ENCODE measurements at places on chromosomes 12 and 14.
A peak's percentile ranks its signal among the peaks of the same experiment; 100 is the strongest.

- peak; percentile 47 for DNase-seq
Measured at GRCh38 chr12:123905319-123905925, 67.2 kb downstream of the CCDC92 start.

DNA sequence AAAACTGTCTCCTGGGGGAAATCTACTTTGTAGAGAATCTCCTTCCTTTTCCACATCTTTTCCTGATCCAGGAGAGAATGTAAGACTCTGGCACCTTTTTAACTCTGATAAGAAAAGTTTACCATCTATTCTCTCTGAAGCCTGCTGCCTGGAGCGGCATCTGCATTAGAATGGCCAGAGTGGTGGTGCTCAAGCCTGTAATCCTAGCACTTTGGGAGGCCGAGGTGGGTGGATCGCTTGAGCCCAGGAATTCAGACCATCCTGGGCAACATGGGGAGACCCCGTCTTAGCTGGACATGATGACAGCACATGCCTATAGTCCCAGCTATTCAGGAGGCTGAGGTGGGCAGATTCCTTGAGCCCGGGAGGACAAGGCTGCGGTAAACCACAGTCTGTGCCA, 1.4 kb upstream of the CHFR start:
- no peak for DNase-seq

DNA sequence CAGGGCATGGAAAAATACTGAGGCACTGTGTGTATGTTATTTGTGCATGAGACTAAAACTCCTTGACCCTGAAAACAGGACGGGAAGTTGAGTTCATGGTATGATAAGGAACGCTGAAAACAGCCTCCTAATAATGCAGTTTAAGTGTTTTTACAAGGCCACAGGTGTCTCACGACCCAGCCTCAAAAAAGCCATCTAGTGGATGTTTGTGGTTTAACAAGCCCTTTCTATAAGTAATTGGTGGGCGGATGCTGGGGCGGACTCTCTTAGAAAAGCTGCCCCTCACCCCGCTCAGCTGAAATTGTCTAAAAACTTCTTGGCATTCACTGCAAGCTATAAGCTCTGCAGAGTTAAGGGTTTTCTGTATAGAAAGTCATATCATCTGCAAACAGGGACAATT, 184.5 kb downstream of the NUBPL start:
- no peak for DNase-seq

- DNase-seq = no peak
Measured at GRCh38 chr14:71956920-71957563, 24.8 kb downstream of the RGS6 start.

- DNase-seq = no peak
Measured at GRCh38 chr12:40225984-40226602, 1.3 kb downstream of the LRRK2 start.

DNA sequence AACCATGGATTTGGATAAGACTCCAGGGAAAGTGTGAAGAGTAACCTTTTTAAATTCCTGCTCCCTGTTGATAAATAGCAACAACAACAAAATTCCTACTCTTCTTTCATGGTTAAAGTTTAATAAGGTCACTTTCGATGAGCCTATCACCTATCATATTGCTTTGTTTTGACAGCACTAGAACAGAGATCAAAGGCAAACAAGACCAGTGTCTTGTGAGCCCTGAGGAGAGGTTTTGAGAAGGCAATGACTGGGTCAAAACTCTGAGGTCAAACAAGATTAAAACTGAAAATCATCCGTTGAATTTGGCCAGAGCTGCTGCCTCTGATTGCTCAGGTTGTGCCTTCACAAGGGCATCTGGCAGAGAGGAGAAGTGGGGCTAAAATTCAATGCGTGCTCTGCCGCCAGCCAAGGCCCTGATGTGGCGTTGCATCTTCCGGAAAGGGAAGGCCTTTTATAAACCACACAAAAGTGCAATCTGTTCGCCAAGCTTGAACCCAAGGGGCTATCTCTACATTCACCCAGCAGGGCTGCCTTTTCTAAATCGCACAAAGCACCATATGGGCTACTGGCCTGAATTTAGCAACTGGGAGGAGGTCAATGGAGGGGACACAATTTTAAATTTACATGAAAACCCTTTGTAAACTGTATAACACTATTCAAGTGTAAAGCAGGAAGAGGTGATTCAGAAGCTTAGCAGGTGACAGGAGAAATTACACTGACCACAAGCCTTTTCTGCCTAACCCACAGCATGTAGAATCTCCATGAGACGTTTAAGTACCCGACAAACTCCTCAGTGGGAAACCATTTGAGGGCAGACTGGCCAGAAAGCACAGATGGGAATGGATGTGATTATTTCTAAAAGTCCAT, 140.8 kb downstream of the DAD1 start:
- no peak for DNase-seq

GRCh38 chr14:63840981-63841380, 11.8 kb upstream of the SYNE2 start:
- DNase-seq = peak; percentile 37

- no peak for DNase-seq
Measured at GRCh38 chr12:13135371-13136178, 32.1 kb upstream of the GSG1 start.

GRCh38 chr12:109944561-109945359, 44.7 kb downstream of the TCHP start:
- no peak for DNase-seq

DNA sequence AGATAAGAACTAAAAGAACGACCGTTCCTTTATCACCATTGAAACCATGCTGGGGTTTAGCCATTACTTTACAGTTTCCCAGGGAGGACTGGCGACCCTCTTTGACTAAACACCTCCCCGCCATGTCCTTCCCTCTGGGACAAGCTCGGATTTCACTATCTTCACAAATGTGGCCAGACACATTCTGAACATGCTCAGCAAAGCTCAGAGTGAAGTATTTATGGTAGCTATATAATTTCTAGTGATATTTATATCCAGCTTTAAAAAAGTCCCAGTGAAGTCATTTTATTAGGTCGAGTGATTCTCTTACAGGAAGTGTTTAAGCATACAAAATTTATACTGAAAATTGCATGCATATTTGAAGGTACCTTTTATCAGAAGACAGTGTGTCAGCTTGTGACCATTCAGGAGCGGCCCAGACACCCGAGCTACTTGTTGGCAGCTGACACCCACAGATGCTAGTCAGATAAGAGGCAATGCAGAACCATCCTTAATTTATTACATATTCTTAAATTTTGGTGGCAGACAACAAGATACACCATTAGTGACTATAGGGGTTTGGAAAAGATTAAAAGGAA, 36.8 kb downstream of the NIN start:
- DNase-seq = no peak

- no peak for DNase-seq
Measured at GRCh38 chr12:95551305-95551704, at the start of gene USP44. Gene USP44, minus strand, starts transcription at chr12:95551476. Its CDS starts 17,220 bp downstream, at chr12:95534256.

GRCh38 chr12:129606239-129606638, 297.6 kb downstream of the TMEM132D start:
- DNase-seq = no peak

- DNase-seq = no peak
Measured at GRCh38 chr14:60355768-60356167, 106.7 kb downstream of the PPM1A start.

DNA sequence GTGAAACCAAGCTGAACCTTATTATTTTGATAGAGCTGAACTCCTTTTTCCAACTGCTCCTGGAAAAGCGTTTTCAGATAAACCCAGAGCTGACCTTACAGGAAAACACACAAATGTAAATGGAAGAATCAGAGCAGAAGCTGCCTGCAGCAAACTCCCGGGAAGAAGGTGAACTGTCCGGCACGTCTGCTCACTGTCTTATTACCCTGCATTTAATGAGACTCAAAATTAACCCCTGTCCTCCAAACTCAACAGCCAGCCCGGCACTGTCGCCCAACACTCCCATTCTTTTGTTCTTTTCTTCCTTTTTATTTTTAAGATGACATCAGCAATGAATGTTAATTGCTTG, 1046.9 kb upstream of the FLRT2 start:
- DNase-seq = no peak

DNA sequence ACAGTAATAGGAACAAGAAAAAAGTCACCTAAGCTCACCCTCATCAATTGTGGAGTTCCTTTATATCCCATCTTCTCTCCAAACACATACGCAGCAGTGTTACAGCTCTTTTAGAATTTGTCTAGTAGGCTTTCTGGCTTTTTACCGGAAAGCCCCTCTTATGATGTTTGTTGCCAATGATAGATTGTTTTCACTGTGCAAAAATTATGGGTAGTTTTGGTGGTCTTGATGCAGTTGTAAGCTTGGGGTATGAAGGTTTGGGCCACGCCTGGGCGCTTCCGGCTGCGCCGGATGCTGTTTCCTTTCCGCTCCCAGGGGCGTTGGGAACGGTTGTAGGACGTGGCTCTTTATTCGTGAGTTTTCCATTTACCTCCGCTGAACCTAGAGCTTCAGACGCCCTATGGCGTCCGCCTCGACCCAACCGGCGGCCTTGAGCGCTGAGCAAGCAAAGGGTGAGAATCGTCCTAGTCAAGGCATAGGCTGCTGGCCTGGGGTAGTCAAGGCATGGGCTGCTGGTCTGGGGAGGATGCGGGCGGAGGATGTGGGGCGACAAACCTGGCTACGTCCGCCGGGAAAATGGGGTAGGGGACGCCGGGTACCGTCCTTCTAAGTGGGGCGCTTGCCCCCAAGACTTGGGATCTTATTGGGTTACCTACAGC, at the start of the genes C12orf57 and RNU7-1:
Gene C12orf57 (plus strand): TSS at position 301 of the 659 bp plus-strand sequence. CDS start 100 bp downstream, at position 401.
Gene RNU7-1 (plus strand): TSS at position 95 of the 659 bp plus-strand sequence.
- peak; percentile 80 for DNase-seq

DNA sequence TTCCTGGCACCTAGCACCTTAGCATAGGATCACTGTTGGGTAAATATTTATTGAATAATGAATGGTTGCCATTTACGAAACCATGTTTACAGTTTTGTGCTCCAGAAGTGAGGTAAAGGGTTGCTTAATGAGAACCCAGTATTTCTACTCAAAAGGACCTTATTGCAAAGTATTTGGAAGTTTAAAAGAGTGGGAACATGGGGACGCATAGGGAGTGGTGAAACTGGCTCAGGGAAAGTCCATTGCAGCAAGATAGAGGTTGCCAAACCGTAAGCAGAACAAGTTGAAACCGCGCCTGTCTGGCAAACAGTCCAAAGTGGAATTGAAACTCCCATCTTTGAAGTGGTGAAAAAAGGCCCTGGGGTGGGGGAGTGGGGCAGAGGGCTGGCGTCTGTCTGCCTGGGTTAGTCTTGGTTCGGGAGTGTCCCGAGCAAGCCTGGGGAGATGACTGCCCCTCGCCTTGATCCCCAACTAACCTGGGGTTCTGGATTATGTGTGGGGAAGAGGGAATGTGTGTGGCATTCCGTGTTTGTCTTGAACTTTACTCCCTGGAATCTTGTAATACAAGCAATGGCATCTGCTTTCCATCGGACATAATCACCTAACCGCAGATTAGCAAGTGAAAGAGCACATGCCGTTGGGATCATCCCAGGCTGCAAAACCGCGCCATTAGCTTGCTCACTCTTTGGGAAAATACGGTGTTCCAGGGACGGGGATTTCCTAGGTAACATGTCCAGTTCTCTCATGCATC, 7.2 kb downstream of the ALDH2 start:
- no peak for DNase-seq

GRCh38 chr12:47604221-47604873, 101.5 kb downstream of the RPAP3 start:
- DNase-seq = no peak

DNA sequence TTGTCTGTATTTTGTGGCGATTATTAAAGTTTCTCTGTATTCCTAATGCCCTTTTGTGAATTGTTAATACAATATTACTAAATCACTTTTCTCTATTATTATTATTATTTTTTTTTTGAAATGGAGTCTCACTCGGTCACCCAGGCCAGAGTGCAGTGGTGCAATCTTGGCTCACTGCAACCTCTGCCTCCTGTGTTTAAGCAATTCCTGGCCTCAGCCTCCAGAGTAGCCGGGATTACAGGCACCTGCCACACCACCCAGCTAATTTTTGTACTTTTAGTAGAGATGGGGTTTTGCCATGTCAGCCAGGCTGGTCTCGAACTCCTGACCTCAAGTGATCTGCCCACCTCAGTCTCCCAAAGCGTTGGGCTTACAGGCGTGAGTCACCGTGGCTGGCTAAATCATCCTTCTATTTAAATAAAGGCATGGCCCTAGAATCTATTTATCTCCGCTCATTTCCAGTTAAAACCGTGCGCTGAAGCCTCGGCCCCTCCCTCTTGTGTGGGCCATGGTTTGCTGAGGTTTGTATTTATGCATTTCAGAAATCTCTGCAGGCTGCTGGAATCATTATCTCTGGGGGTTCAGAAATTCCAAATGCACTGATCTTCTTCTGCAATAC, 1136.4 kb upstream of the TMEM132C start:
- DNase-seq = no peak

DNA sequence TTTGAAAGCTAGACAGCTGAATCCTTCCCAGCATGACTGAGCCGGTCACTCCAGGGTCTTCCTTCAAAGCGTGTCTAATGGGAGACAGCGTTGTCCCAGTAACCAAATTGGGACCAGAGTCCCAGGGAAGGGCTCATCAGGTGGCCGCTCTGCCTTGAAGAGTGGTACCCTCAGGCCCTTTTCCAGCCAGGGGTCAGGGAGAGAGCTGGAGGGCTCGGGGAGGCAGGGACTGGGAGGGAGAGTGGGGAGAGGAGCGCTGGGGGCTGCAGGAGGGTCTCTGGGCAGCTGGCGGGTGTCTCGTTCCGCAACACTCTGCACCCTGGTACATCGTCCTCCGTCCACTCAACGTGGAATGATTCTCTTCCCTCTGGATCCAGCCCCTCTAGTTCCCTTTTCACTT, 1.6 kb upstream of the RTL1 start:
- no peak for DNase-seq

- DNase-seq = no peak
Measured at GRCh38 chr12:58081488-58081887, 140.1 kb downstream of the ATP23 start.

- DNase-seq = no peak
Measured at GRCh38 chr14:38505973-38506249, 250.0 kb upstream of the CLEC14A start.

DNA sequence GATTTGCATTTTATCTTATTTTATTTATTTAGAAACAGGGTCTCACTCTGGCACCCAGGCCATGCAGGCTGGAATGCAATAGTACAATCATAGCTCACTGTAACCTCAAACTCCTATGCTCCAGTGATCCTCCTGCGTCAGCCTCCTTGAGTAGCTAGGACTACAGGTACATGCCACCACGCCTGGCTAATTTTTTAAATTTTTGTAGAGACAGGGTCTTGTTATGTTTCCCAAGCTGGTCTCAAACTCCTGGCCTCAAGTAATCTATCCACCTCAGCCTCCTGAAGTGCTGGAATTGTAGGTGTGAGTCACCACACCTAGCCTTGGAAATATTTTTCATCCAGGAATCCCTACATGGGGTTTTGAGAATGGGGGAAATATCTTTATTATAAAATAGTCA, 84.6 kb downstream of the MAPKAPK5 start:
- no peak for DNase-seq

DNA sequence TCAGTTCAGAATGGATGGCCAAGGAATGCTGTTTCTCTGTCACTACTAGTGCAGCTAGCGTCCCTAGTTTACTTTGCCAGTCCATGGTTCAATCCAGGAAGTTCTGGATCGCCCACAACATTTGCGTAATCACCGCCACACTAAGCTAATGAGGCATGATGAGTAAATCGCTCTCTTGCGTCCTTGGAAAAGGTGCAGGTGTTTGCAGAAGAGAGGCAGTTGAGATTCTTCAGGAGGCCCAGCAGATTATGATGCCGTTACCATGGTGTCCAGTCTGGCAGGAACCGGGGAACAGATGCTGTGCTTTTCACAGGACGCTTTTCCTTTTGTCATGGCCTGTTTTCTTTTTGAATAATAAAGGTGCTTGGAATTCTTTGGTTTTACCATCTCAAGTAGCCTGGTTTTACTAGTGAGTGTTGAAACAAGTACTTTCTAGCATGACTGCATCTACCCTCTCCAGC, 9.0 kb downstream of the TPH2 start:
- no peak for DNase-seq

- no peak for DNase-seq
Measured at GRCh38 chr12:106739815-106740530, 34.5 kb upstream of the RIC8B start.

All from AML-193 (cell line).